ENCODE measurements at places on chromosomes 1 and 21. TPM values are rescaled to one million over a fixed set of nuclear protein-coding genes. Genes with fewer than 3 reads are reported as not detected.

DNA sequence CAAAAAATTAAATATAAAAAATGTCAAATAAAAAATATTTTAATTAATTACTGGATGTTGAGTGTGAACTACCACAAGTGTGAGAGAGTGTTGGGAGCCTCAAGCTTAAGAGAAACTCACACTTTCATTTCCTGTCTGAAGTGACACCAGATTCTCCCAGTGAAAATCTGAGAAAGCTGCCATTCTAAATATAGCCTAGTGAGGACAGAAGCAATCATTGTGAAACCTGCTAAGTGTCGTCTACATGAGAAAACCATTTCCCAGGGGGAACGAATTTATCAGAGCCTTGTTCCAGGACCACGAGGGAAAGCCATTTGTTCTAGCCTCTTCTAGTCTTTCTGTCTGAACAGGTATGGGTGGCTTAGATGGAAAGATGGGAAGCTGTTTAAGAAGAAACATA lies 329.3 kb upstream of the PRMT6 start:
- DNase-seq, result peak; percentile 28

ITLN2 gene
- total RNA-seq, result not detected

MIGA1 gene
- total RNA-seq, result 5.1 TPM

GRCh38 chr1:230773396-230774033 lies 26.3 kb downstream of the CAPN9 start:
- DNase-seq, result no peak

DNA sequence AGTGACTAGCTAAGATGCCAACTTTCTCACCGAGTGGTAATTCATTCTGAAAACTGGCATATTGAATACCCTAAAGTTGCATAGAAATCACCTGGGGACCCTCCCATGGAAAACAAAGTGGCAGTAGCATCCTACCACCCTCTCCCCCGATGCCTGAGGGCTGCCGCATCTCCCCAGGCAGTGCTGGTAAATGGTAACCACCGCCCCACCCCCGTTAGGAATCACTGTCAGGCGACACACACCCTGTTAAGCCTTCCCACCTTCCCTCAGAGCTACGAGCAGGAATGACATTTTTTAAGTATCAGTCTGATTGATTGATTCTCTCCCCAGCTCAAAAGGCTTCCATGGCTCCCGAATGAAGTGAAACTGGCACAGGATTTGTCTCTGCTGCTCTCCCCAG lies 28.3 kb downstream of the TMPRSS2 start:
- no peak for DNase-seq

- no peak for DNase-seq
Observed at GRCh38 chr1:235642943-235643371, 6.6 kb downstream of the GNG4 start.

Data from GM12878 (cell line).